ENCODE measurements at places on chromosomes 5 and 9.
A peak's percentile ranks its signal among the peaks of the same experiment; 100 is the strongest.

GRCh38 chr5:142716963-142717362 is 31.1 kb upstream of the FGF1 start:
- DNase-seq = peak; percentile 66

- DNase-seq = peak; percentile 76
Measured at GRCh38 chr5:129216001-129216400, 121.5 kb downstream of the ISOC1 start.

GRCh38 chr5:111454776-111455175 is 57.6 kb downstream of the STARD4 start:
- DNase-seq = no peak

DNA sequence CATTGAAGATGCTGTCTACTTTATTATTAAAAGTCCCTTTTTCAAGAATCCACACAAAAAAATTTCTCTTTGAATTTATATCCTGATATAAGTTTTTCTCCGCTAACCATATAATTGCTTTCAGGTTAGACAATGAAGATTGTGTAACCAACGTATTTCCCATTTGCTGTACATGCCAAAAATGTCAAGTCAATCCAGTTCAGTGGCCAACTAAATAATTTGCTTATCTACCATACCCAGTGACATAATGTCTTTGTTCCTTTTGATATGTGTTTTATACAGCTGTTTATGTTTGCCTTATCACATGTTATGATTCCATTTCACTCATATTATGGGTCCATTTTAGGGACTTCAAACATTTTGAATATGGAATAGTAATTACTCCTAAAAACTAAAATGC is 349.9 kb downstream of the EFNA5 start:
- DNase-seq = peak; percentile 75

- no peak for DNase-seq
Measured at GRCh38 chr5:137753691-137754187, 424 bp downstream of the HNRNPA0 start.

DNA sequence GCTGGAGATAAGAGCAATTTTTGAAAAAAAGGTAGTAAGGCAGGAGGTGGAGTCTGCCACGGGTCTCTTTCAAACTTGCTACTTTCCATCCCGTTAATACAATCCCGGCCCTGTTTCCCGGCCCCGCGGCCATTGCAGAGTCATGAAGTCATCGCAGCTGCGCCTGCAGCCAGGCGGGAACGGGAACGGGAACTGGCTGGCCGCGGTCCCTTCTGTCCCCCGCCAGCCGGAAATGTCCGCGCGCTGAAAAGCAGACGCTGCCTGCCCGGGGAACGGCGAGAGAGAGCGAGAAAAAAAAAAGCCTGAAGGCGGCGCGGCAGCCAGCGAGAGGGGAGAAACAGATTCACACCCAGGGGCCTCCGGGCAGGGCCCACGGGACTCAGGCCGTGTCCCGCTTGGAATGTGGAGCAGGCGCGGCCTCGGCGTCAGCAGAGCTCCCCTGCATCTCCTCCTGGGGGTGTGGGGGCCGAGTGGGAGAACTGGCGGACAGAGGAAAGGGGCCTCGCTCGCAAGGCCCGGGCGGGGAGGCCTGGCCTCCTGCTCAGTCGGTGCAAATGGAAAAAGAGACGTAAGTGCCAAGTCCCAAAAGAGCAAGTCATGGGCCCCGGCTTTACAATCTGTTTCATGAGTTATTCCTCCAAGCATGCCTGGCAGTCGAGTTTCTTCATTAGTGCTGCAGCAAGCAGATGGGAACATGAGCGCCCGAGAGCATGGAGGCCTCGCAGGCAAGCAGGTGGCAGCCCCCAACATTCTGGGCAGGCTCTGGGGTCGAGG is 201.2 kb upstream of the GAS1 start:
- peak; percentile 77 for DNase-seq

GRCh38 chr5:158852622-158853021 is 247.1 kb downstream of the EBF1 start:
- no peak for DNase-seq

DNA sequence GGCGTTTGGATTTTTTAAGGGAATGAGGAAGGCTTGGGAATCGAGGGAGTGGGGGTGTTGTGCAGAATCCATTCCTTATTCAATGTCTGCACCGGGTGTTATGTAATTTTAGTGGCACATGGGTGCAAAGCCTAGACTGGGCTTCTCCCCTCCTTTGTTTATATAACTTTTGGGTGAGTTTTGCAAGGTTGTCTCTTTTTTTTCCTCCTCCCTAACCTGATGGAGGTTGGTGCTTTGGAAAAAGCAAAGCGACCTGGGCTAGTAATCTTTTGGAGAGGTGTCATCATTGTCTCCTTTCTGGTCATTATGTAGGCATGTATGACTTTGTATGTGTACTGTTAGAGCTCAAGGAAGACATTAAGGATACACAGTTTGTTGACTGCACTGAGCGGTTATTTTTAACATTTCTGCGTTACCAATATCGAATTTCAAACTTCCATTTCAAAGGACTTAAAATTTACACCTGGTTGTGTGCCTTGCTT is 3.1 kb downstream of the SMARCA2 start:
- no peak for DNase-seq

DNA sequence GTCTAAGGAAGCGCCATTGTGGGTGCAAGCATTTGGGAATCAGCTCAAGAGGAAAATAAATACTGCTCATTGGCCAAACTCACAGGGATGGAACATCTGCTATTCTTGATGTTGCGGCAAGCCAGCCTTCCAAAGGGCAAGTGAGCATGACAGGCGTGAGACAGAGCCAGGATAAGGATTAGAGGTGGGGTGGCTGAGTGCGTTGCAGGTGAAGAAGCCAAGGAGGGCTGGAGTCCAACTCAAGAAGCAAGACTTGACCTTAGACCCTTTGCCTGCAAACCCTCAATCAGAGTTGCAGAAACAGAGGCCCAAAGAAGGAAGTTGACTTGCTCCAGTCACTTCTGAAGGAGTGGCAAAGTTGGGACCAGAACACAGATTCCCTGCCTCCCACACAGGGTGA is 79.4 kb downstream of the WWC1 start:
- no peak for DNase-seq

- DNase-seq = no peak
Measured at GRCh38 chr9:118148990-118149389, 444.8 kb downstream of the TLR4 start.

GRCh38 chr5:37412515-37412914 is 33.4 kb downstream of the WDR70 start:
- no peak for DNase-seq

GRCh38 chr9:124016175-124017050 is 4.8 kb downstream of the LHX2 start:
- no peak for DNase-seq

GRCh38 chr9:5879419-5880181 is 11.1 kb upstream of the MLANA start:
- peak; percentile 60 for DNase-seq

GRCh38 chr5:57834829-57835608 is 352.4 kb upstream of the ACTBL2 start:
- DNase-seq = peak; percentile 49

- DNase-seq = peak; percentile 93
Measured at GRCh38 chr9:91164724-91165520, 196.8 kb downstream of the AUH start.

GRCh38 chr9:131394464-131395156 is 724 bp downstream of the PRRC2B start:
- DNase-seq = peak; percentile 39

- DNase-seq = peak; percentile 3
Measured at GRCh38 chr5:176744584-176744965, 65.8 kb upstream of the UNC5A start.

GRCh38 chr5:181217111-181217802 is 5.8 kb upstream of the TRIM41 start:
- DNase-seq = peak; percentile 57

DNA sequence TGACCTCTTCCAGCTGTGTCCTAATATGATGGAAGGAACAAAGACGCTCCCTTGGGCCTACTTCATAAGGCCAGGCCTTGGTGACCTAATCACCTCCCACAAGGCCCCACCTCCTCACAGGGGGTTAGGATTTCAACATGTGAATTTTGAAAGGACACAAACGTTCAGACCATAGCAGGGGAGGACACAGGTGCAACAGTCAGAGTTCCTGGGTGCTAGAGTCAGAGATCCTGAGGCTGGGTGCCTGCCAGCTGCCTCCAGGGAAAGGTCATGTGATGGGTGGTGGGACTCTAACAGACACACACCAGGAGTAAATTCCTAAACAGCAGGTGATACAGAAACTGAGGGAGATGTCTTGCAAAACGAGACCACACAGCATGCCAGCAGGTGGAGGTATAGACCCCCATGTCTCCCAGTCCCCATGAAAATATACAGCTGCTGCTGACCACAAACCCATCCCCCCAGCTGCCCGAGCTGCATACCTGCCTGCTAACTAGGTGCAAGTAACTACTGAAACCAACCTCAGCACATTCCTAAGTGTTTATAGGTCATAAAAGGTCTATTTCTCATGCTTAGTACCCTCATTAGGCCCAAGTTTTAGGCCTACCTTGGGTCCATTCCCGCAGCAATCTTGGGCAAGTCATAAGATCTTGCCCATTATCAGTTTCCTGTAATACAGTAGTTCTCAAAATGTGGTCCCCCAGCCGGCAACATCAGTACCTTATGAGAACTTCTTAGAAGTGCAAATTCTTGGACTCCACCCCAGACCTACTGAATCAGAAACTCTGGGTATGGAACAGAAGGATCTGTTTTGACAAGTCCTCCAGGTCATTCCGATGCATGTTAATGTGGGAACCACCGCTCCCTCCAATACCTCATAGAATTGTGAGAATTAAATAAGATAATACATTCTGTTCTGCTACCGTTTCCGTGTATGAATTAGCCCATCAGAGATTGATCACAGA is 245.3 kb downstream of the ENC1 start:
- no peak for DNase-seq

GRCh38 chr9:16526380-16526779 is 344.1 kb downstream of the BNC2 start:
- DNase-seq = peak; percentile 81

DNA sequence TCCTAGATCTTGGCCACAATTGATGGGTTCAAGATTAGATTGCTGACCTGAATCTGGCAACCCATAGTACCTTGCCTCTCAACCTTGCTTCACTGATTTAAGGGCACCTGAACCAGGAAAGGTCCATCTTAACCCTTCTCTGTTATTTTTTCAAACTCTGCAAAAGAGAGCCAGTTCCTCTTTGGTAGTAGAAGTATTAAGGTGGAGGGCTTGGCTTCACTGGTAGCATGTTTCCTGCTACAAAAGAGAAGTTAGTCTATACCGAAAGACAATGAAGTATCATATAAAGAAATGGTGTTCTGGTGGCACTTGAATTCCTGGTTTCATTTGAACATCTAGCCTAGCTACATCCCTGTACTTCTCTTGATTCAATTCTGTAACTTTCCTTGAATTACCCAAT is 8.5 kb downstream of the ALG2 start:
- DNase-seq = no peak

DNA sequence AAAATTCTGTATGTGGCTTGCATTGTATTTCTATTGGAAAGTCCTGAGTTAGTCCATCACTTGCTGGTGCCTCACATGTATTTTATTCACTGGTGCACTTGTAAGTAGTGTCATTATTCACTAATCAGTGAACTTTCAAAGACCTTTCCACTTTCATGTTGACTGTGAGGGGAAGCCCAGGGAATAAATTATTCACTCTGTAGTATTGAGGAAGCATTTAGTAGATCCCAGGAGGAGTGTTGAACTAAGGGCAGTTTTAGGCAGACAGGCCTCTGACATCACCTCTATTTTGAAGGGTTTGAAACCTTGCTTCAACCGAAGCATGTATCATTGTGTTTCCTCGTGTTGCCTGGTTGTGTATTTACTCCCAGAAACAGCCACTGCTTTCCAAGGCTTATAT is 705.4 kb upstream of the RIOK2 start:
- DNase-seq = no peak

DNA sequence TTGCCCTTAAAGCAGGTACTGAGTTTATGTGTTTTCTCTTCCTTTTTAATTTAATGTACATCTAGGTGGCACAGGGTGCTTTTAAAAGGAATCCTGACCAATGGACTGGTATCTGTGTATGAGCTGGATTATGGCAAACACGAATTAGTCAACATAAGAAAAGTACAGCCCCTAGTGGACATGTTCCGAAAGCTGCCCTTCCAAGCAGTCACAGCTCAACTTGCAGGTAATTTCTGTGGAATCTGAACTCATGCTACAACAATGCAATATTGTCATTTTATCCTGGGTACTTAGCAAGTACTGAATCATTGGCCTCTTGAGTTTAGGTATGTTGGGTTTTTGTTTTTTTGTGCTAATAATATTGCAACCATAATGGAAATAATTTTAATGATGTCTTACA is 14.4 kb upstream of the TMOD1 start:
- DNase-seq = peak; percentile 21

DNA sequence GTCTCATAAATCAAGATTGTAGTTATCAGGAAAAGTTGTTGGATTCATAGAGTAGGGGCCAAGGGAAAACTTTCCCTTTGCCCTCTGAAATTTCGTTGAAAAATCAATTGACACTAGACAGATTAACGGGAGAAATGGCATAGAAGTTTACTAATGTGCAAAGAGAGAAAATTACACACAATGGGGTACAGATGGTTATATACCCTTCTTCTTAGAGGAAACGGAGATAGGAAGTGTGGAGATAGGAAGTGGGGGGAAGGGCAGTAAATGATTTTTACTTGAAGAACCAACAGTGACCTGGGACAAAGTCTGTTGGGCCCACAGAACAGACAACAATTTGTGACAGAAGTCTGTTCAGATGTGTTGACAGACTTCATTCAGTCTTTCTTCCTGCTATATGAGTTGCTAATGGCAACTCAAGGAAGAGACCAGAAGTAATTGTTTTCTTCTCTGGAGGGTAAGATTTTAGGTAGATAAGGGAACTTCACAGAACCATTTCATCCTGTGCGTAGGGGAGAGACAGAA is 177.9 kb downstream of the C9orf152 start:
- no peak for DNase-seq

DNA sequence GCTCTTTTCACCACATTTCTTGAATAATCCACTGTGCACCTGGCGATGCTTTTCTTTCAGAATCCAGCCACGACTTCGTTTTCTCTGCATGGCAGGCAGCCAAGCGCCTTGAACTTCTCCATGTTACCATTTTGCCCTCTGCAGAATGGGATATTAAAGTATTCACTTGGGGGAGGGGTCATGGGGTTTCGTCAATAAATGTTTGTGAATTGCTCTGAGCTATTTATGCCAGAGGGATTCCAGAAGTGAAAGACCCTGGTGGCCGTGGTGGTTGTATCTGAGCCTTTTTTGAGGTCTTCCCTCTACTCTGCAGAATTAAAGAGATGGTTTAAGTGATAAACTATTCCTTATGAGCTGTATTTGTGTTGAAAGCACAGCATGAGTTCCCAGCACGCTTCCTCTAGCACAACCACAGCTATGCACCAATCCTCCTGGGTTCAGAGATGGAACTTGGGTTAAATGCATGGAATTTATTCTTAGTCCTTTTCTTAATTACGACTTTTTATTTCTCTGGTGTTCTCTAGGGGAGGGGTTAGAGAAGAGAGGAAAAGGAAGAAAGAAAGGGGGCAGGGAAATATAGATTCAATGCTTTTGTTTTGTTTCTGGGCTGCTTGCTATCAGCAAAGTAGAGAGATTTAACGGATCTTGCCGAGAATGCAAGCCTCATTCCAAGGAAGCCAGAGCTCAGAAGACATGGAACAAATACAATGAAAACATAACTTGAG is 478.2 kb upstream of the TNC start:
- DNase-seq = peak; percentile 87

- peak; percentile 46 for DNase-seq
Measured at GRCh38 chr5:160230686-160231527, 1.6 kb downstream of the FABP6 start.

Measured in fibroblast of pulmonary artery (primary cell).